ENCODE measurements at places on chromosomes 3 and 15. TPM values are rescaled to one million over a fixed set of nuclear protein-coding genes. Genes with fewer than 3 reads are reported as not detected.
A peak's percentile ranks its signal among the peaks of the same experiment; 100 is the strongest.

GRCh38 chr3:158152186-158152585 lies 42.3 kb downstream of the RSRC1 start:
- ATAC-seq: peak; percentile 74

GRCh38 chr3:196215493-196216020 lies 777 bp upstream of the SLC51A start:
- no peak for ATAC-seq

DNA sequence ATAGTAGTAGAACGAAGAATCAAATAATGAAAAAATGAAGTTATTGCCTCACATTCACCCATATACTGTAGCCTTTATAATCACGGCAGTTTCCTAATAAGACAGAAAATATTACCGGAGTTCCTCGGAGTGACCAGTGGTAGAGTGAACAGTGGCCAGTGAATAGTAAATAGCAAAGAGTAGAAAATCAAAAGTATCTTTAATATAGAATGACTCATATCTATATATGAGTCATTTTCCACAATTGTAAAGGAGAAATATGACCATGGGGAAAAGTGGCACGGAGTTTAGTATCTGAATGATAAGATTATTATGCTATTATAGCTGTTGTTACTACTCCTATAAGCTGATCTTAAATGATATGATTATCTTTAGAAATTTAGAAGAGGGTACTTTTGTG lies 38.5 kb downstream of the ZBTB20 start:
- ATAC-seq: no peak

- peak; percentile 35 for ATAC-seq
These were observed 161.5 kb downstream of the TBC1D5 start for GRCh38 chr3:17580901-17581300.

DNA sequence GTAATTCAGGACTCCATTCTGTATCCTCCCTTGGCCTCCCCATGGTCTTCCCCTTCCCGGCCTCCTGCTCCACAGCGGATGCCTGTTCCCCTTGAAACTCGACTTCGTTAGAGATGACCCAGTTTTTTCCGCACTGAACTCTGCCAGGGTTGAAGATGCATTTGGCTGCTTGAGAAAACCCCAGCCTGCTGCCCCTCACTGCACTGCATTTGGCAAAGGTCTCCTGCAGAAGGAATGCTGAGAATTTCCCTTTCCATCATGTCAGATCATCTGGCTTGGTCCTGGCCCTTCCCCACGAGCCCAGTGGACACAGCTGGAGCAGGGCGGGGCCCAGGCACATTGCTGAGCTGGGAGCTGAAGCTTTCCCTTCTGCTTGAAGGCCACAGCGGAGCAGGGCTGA lies 37.6 kb upstream of the RGMA start:
- no peak for ATAC-seq

Gene PLOD2
- 6.6 TPM for total RNA-seq

GRCh38 chr3:31164381-31164780 lies 269.9 kb upstream of the GADL1 start:
- no peak for ATAC-seq

Gene OCA2
- not detected for total RNA-seq

- ATAC-seq: peak; percentile 91
These were observed 790.1 kb upstream of the CFAP20DC start for GRCh38 chr3:59839810-59840515.

- no peak for ATAC-seq
These were observed 236.8 kb upstream of the UBE2E2 start for GRCh38 chr3:22966349-22966748.

- ATAC-seq: no peak
These were observed 95.1 kb upstream of the MRPS22 start for GRCh38 chr3:139248593-139249255.

GRCh38 chr3:42080453-42080872 lies 10.7 kb upstream of the TRAK1 start:
- peak; percentile 83 for ATAC-seq

Gene GOLGA6B
- total RNA-seq: not detected

DNA sequence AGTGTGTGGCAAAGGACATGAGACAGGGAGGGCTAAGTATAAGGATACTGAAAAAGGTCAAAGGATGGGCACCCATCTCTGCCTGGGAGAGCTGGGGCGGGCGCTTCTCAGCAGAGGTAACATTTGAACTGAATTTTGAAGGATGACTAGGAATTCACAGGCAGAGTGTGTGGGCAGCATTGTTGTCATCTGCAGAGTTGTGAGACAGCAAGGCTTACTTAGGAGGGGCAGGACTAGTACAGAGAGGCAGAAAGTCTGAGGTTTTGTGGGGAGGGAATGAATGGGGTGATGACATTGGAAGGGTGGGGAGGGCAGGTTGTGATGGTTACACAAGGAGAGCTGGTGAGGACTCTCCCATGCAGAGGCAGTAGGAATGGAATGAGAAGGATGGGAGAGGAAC lies 84.1 kb upstream of the PRR23C start:
- ATAC-seq: peak; percentile 23

GRCh38 chr3:120144267-120144666 lies 50.0 kb upstream of the GSK3B start:
- no peak for ATAC-seq

Gene HDC
- total RNA-seq: 1.2 TPM

Gene CCDC54
- total RNA-seq: not detected

- no peak for ATAC-seq
These were observed 1166.1 kb upstream of the GBE1 start for GRCh38 chr3:82927309-82928253.

Gene RBMS3
- 5.8 TPM for total RNA-seq

DNA sequence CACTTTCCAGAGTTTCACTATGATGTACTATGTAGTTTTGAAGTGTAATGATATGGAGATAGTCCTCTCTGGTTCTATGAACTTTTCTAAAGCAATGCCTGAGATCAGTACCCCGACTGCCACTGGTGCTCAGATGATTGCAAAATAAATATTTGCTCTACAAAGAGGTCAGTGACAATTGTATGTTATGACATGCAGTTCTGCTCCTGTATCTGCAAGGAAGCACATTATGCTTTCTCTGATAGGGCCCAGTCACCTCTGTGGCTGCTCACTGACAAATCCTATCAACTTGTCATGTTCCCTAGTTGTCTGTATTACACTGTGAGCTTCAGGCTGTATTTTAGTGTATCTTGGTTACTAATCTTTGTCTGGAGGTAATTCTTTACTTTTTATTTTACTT lies 362.6 kb downstream of the ROBO1 start:
- ATAC-seq: no peak

DNA sequence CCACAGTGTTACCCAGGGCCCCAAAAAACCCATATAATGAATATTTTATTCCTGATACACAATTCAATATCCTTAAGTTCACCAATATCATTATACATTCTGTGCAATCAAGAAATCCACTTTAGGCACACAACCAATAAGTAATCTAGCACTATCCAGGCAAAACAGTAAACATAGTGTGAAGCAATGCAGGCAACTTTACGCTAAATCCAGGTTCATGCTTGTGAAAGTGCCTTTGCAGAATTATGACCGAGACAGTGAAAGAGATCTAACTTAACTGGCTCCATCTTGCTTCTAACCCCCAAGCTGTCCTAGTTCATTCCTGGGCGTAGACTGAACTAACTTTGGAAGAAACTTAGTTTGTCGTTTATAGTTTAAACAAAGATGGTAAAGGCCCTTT lies 34.2 kb upstream of the INO80 start:
- peak; percentile 1 for ATAC-seq

DNA sequence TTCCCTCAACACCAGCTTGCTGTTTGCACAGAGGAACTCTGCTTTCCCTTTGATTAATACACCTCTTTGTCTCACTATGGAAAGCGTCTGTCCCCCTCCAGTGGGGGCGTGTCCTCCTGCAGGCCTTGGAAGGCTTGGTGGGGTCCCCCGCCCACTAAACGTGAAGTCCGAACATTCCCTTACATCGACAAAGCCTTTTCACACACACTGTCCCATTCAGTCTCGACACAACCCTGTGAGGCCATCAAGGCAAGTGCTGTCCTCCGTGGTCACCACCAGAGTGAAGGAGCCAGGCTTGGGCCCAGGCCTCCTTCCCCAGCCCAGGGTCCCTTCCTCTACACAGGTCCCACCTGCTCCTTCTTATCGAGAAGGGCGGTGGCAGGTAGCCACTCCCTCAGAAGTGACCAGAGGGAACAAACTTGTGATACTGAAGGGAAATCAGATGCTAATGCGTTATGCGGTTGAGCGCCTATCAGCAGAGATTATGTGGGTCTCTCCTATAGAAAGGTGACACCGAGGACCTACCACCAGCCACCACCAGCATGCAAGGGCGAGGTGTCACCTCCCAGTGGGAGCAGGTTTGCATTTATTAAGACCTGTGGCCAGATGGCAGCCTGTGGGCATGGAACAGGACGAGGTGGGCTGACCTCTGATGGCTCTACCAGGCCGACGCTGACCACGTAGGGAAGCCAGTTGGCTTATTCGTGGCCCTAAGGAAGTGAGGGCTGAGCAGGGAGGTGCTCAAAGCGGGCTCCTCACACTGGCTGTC lies 6.6 kb downstream of the NRROS start:
- ATAC-seq: no peak

Gene GRK7
- not detected for total RNA-seq

GRCh38 chr3:121786485-121786884 lies 36.9 kb upstream of the GOLGB1 start:
- ATAC-seq: no peak

Gene ZNF80
- total RNA-seq: 0.29 TPM

DNA sequence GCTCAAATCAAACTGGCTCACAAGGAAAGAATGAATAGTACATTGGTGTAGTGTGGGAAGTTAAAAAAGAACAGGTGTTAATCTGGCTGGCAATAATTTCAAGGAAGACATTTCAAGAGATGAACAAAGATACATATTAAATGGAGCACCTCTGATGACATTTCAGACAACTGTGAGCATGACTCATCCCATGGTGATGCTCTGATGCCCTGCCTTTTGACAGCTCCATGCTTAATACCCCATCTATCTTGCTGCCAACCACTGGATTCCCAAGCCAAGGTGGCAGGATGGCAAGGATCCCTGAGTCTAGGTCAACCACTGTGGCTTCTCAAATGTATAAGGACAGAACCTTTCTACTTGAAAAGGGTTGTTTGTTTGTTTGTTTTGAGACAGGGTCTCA lies 29.3 kb downstream of the LRRC2 start:
- ATAC-seq: no peak

Gene WDR93
- total RNA-seq: not detected

Gene ACAN
- total RNA-seq: not detected

- ATAC-seq: no peak
These were observed 922.2 kb downstream of the TBL1XR1 start for GRCh38 chr3:176275113-176275512.

Gene EHHADH
- total RNA-seq: 1.9 TPM

GRCh38 chr3:124147946-124148345 lies 156.0 kb upstream of the ROPN1 start:
- no peak for ATAC-seq

GRCh38 chr3:193620057-193620456 lies 27.0 kb downstream of the OPA1 start:
- ATAC-seq: peak; percentile 65

DNA sequence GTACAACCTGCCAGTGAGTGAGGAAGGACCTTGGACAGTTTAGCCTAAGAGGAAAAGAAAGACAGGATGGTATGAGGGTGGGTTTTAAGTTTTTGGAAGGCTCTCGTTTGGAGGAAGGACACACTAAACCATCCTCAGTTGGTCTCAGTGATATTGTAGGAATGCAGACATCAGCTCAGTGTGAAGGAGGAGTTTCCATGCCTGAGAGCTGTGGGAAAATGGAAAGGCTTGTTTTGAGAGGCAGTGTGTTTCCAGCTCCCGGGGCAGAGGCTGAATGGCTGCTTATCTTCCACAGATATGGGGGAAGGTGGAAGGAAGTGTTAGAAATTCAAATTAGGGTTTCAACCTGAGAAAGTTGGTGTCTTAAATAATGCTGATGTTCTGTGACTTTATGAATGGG lies 89.6 kb upstream of the MYZAP start:
- no peak for ATAC-seq

DNA sequence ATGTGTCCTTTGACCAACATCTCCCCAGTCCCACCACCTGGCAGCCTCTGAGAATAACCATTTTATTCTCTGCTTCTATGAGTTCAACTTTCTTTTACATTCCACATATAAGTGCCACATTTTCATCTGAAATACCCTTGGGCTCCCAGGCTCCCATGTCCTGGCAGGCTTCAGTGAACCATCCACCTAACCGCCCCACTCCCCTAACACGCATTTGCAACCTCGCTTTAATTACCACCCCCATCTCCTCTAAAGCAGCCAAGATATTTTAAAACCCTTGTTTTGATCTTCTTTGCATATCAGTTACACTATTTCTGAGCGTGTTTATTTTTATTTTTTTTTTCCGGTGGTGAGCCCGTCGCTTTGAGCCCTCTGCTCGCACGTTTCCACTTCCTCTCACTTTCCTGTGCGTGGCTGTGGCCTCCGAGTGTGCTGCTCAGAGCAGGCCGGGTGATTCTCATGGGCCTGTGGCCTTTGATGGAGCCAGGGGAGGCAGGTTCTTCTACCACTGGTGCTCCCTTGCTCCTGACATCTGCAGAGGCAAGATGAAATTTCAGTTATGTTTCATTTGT lies 195.4 kb upstream of the LPP start:
- peak; percentile 68 for ATAC-seq

Gene TF
- total RNA-seq: 0.50 TPM

Gene NSUN3
- total RNA-seq: 17.8 TPM

DNA sequence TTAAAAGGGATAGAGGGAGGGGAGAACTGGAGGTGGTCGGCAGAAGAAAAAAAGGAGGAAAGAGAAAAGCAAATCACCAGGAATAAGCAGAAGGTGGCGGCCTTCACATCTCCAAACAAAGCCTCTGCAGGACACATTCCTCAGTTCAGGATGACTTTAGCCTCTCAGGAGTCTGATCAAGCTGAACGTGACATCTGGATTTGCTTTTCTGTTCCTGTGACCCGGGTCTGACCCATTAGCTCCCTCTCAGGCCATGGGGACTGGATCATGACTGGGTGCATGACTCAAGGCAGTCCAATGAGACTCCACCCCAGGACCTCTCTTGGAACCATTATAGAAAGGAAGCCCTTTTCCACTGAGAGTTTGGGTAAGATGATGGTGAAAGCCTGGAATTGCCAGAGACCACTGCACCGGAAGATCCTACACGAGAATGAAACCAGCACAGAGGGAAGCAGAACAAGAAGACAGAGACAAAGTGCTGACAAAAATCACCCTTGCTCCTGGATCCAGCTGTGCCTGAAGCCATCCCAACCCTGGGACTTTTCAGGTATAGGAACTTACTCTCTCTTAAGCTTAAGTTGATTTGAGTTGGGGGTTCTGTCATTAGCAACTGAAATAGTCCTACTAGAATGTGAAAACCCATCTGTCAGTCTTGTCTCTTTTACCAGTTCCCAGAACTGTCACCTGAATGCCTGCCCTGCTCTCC lies 45.4 kb upstream of the RAD18 start:
- no peak for ATAC-seq

GRCh38 chr3:193310914-193311723 lies 67.4 kb downstream of the ATP13A5 start:
- ATAC-seq: no peak

DNA sequence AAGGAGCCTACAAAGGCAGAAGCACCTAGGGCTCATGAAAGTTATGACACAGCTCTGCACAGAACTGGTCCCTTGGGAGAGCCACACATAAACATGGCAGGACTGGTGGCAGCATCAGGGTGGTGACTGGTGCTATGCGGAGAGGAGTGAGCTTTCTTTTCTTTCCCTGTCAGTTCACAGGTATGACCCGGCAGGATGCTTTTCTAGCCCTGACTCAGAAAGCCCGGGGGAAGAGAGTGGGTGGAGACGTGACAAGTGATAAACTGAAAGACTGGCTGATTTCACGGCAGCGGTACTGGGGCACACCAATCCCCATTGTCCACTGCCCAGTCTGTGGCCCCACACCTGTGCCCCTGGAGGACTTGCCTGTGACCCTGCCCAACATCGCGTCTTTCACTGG lies 103.0 kb downstream of the LARS2 start:
- peak; percentile 92 for ATAC-seq
